ENCODE measurements at places on chromosomes 13 and 19.

GRCh38 chr19:2187159-2187558 lies 23.4 kb downstream of the DOT1L start:
- DNase-seq: no peak

- no peak for DNase-seq
These were observed 703 bp downstream of the ZNF506 start for GRCh38 chr19:19820774-19821320.

DNA sequence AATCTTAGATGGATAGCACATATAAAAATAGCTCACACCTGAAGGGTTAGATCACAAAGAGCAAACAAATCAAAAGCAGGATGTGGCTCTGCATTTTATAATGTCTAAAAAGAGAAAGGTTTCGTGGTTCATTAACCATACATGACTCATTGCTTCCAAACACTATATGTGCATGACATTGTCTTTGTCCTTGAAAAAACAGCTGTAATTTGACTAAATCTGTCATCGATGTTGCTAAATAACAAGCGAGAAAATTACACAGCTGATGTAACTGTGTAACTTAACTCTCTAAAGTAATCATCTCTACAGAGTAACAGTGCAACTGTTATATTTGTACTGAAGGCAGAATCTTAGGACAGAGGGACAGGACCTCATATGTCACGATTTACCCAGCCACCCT lies 383.1 kb upstream of the GPC6 start:
- DNase-seq: peak; percentile 79

DNA sequence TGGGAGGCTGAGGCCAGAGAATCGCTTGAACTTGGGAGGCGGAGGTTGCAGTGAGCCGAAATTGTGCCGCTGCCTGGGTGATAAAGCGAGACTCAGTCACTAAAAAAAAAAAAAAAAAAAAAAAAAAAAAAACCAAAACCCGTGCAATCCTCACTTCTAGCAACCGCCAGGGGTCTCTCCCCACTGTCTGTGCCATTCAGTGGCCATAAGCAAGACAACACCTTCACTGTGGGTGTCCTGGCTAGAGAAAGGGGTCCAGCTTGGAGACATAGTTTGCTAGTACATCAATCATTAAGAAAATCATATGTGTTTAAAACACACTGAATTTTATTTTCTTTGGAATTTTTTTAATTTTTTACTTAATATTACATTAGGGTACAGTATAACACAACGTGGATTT lies 68.2 kb downstream of the RASL11A start:
- no peak for DNase-seq

GRCh38 chr13:57631596-57632275 lies at the start of gene PCDH17:
TSS of gene PCDH17 (plus strand) at chr13:57631744. CDS start at chr13:57632547, 803 bp downstream.
- DNase-seq: peak; percentile 34

DNA sequence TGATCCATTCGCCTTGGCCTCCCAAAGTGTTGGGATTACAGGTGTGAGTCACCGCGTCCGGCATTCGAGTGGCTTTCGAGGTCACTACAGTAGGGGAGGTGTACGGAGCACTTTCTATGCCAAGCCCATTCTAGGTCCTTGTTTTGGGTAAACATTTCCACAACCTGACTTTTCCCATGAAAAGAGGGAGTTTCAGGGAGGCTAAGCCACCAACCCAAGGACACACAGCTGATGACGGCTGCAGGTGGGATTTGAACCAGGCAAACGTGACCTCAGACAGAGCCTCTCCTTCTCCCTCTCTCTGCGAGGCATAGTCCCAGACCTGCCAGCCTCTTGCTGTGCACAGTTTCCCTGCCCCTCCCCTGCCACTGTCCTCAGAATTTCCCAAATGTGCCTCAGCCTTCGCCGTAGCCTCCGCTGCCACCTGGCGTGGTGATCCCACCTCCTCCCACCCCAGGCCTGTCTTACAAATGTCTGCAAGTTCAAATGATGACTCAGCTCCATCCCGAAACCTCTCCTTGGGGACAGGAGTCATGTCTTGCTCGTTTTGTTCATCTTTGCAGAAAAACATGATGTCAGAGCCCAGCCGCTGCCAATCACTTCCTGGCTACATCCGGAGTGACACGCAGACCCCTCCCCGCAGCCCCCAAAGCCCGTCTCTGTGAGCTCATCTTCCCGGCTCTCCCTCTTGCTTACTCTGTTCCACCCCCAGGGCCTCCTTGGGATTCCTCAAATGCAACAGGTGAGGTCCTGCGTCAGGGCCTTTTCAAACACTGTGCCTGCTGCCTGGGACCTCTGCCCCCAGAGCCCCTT lies 6.6 kb upstream of the GADD45B start:
- DNase-seq: peak; percentile 97

All from fibroblast of skin of right biceps (primary cell).